ENCODE measurements at places on chromosomes 1 and 21. TPM values are rescaled to one million over a fixed set of nuclear protein-coding genes. Genes with fewer than 3 reads are reported as not detected.

DNA sequence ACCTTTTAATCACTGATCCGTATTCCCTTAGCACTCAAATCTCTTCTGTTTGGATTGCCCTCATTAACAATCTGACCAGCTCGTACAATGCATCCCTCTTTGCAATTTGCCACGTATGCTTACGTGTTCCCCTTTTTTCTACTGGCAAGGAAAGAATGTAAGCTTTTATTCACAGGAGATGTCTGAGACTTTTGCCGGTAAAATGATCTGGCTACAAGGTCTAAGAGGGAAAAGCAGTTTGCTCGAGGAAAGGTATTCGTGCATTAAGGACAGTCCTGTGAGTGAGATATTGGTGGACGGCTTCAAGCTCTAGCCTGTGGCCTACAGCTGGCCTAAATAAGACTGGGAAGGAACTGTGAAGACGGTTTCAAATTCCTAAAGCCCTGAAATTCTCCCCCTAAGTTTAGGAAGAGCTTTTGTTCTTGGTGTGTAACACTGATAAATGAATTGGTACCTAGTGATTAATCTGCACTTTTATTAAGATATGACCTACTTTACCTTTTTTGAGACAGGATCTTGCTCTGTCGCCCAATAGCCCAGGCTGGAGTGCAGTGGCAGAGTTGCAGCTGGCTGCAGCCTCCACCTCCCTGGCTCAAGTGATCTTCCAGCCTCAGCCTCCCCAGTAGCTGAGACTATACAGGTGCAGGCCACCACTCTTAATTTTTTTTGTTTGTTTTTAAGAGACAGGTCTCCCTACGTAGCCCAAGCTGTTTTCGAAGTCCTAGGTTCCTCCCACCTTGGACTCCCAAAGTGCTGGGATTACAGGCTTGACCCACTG, 895 bp upstream of the UBR4 start:
- peak overlapping the region; percentile 96 for H3K4me3 ChIP-seq
- H3K27ac ChIP-seq = peak overlapping the region; percentile 88
- H3K36me3 ChIP-seq = peaks cover 11% of the 10 kb centered on the region
- H3K27me3 ChIP-seq = no peaks in the 10 kb centered on the region
- H3K4me1 ChIP-seq = 0 out of 2 replicates have a peak, but pooled peaks cover 4% of the 10 kb centered on the region
- DNase-seq = peak; percentile 41

DNA sequence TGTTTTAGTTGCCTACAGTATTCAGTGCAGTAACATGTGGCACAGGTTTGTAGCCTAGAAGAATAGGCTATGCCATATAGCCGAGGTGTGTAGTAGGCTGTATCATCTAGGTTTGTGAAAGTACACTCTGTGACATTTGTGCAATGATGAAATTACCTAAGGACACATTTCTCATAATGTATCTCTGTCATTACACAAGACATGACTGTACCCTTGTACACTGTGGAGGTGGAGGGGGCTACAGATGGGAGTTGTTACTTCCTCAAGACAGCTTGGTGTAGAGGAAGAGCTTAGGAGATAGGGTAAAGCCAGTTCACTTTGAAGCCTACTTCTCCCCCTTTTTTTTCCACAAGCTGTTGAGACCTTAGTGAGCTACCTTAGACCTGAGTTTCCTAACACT, 59.7 kb upstream of the RAVER2 start:
- H3K27me3 ChIP-seq = no peaks in the 10 kb centered on the region
- no peak overlapping the region for H3K27ac ChIP-seq

DNA sequence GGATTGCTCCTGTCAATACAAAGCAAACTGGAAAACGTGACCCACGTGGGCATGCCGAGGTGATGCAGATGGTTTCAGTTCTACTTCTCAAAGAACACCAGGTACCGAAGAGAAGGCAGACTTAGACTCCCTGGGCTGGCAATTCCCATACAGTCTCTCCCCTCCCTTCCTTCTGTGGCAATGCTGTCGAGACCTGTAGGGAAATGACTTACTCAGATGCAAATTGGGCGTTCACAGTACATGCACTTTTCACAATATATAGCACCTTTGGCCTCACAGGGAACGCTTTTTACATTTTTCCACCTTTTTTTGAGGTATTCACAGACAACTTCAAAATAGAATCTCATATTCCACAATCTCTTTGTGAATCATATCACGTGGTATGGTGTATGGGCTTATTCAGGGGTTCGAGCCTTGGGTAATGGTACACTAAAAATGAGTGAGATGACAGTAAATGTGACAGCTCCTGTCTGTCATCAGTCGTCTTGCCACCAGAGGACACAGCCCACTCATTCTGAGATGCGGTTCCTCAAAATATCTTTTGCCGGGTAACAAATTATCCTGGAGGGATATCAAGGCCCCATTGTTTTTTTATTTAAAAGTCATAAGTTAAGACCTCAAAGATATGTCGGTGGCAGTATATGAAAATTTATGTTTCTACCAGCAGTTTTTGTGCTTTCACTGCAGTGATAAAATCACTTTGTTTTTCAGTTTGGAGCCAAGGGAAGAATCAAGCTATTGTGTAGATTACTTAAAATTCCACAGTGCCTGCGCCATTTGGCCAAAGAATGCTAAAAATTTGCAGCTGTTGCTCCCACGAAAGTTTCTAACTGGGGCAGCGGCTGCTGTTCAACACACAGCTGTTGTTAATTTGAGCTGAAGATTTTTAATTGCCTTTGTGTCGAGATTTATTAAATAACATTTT, 168.4 kb downstream of the ZZZ3 start:
- no peaks in the 10 kb centered on the region for H3K27me3 ChIP-seq
- peak overlapping the region; percentile 100 for H3K27ac ChIP-seq
- H3K4me3 ChIP-seq = peak overlapping the region; percentile 33
- peaks cover 30% of the 10 kb centered on the region for H3K4me1 ChIP-seq
- no peaks in the 10 kb centered on the region for H3K36me3 ChIP-seq

- no peak overlapping the region for H3K4me3 ChIP-seq
- DNase-seq = no peak
- H3K27me3 ChIP-seq = no peaks in the 10 kb centered on the region
- no peak overlapping the region for H3K27ac ChIP-seq
Observed at GRCh38 chr1:230842801-230843200, 25.5 kb downstream of the C1orf198 start.

DNA sequence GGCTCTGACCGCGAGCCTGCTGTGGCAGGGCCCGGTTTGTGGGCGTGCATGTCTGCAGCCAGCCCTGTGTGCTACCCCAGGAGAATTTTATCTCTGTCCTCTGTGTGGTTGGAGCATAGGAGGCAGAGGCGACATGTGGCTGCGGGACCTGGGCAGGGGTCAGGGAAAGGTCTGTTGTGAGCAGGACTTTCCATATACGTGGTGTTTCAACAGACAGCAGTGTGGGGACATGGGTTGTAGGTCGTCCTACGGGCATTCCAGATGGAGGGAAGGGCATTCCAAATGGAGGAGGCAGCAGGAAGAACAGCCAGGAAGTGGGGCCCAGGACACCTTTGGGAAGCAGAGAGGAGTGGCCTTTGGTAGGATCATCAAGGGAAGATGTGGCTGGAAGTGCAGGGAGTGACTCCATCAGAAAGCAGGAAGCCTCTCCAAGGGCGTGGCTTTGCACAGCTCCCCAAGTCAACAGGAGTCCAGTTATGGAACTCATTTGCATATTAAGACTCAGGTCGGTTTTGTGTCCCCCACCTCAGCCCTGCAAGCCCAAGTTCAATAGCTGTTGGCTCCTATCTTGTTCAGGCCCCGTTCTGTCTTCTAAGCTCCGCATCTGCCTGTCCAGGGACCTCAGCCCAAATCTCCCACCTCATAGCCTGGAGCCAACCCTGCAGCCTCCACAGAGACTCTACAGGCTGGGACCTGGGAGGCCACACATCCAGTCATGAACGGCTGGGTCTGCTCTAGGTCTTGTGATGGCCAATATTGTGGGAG, 309.1 kb downstream of the MATN1 start:
- no peaks in the 10 kb centered on the region for H3K4me1 ChIP-seq
- H3K27me3 ChIP-seq = peaks cover 4% of the 10 kb centered on the region
- no peak overlapping the region for H3K4me3 ChIP-seq
- H3K27ac ChIP-seq = no peak overlapping the region
- DNase-seq = no peak
- H3K36me3 ChIP-seq = no peaks in the 10 kb centered on the region

The KCNH1 gene
- total RNA-seq = 1.7 TPM

All from SJCRH30 (cell line).